ENCODE measurements at places on chromosomes 6 and 20.
A peak's percentile ranks its signal among the peaks of the same experiment; 100 is the strongest.

GRCh38 chr20:1894951-1895673, at the start of gene SIRPA:
TSS of gene SIRPA (plus strand) at chr20:1895407. CDS start at chr20:1895448, 41 bp downstream.
- peak; percentile 49 for DNase-seq

DNA sequence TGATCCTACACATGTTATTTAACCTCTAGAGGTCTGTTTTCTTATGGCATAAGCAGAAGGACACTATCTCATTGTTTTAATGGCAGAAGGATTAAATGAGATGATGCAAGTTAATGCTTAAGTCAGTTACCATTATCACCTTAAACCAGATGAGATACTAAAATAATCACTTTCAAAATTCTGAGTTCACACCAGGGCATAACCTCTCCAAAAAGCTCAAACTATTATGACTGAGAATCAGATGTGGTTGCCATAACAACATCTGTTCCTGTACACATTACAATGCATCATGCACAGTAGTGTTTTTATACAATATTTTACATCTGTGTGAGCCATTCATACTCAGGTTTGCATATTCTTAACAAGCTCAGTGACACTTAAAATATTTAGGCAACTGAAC, 10.2 kb downstream of the ADNP start:
- no peak for DNase-seq

GRCh38 chr20:49990271-49990720, 7.5 kb downstream of the SNAI1 start:
- DNase-seq: no peak

DNA sequence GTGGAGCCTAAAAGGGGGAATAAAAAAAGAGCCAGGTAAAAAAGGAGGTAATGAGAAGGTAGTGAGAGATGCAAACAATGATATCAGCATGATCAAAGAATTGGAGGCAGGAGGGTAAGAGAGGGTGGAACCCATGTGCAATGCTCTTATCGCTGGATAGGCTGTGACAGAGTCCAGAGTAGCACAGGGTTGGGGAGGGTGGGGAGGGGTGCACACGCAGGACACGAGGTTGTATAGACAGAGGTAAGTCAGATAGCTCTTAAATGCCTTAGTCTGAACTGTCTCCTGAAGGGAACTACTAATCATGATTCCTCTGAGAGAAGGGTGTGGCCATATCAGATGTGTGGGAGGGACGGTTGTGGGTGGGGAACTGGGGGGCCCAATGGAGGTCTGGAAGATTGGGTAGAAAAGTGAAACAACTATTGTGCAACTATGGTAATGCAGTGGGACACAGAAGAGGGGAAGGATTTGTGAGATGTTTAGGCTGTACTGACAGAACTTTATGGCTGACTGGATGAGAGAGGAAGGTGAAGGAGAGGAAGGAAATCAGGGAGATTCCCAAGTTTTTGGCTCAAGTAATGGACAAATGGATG, 354.8 kb downstream of the BTBD9 start:
- no peak for DNase-seq

- no peak for DNase-seq
These were observed 33.4 kb downstream of the CTNNBL1 start for GRCh38 chr20:37726971-37727956.
